Nasal cavity respiratory epithelium epithelial cell of viscerocranial mucosa (primary cell): ENCODE measurements at places on chromosomes 2 and 18. TPM values are rescaled to one million over a fixed set of nuclear protein-coding genes. Genes with fewer than 3 reads are reported as not detected.

Gene GALR1
- total RNA-seq, result not detected in 2 replicates

Gene SKOR2
- not detected in 2 replicates for total RNA-seq

Gene FRZB
- under 0.01 TPM in 2 replicates for total RNA-seq

Gene PASK
- total RNA-seq, result 2.7 and 4.8 TPM in 2 replicates

Gene TYW5
- total RNA-seq, result 14.0 and 14.1 TPM in 2 replicates

Gene XIRP2
- total RNA-seq, result not detected in 2 replicates

Gene CFAP65
- total RNA-seq, result not detected in 2 replicates

Gene CD8B2
- not detected in 2 replicates for total RNA-seq

Gene SERPINB13
- 16.7 and 114 TPM in 2 replicates for total RNA-seq

Gene ANO7
- total RNA-seq, result 0.28 TPM in 1 of 2 replicates, not detected in the other

Gene SPDYA
- 0.68 and 2.1 TPM in 2 replicates for total RNA-seq

Gene EVX2
- total RNA-seq, result not detected in 2 replicates

Gene EMX1
- total RNA-seq, result under 0.01 and 0.07 TPM in 2 replicates

Gene LRRTM4
- total RNA-seq, result not detected in 2 replicates

Gene NEDD4L
- total RNA-seq, result 12.0 and 58.2 TPM in 2 replicates

Gene TRIB2
- total RNA-seq, result 4.4 and 33.7 TPM in 2 replicates

Gene METTL4
- 10.3 and 16.2 TPM in 2 replicates for total RNA-seq

Gene CCDC85A
- 0.07 TPM in 1 of 2 replicates, not detected in the other for total RNA-seq

Gene MYL12B
- total RNA-seq, result 494 and 505 TPM in 2 replicates

Gene TAF1B
- 17.0 and 45.5 TPM in 2 replicates for total RNA-seq

Gene GATA6
- total RNA-seq, result 1.7 and 4.2 TPM in 2 replicates

Gene ST8SIA3
- total RNA-seq, result not detected in 2 replicates

Gene XRCC5
- total RNA-seq, result 144 and 184 TPM in 2 replicates

Gene M1AP
- total RNA-seq, result 2.1 and 2.8 TPM in 2 replicates
